Cerebellar nuclear complex (tissue), 1 donor: ENCODE measurements at places on chromosomes 16 and 17.

DNA sequence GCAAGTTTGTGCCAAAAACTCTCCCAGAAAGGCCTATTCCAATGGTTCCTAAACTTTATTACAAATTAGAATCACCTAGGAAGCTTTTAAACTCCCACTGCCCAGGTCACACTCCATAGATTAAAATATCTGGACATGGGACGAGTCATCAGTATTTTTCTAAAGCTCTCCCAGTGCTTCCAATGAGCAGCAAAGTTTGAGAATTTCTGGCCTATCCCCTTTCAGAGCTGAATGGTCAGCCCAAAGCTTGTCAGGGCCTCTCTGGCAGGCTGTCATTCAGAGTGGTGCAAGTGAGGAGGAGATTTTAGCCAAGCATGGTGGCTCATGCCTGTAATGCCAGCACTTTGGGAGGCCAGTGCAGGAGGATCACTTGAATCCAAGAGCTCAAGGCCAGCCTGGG, 2.4 kb downstream of the BCL6B start:
- DNase-seq = no peak

- no peak for DNase-seq
These were observed 4.0 kb downstream of the BHLHA9 start for GRCh38 chr17:1274245-1274608.

DNA sequence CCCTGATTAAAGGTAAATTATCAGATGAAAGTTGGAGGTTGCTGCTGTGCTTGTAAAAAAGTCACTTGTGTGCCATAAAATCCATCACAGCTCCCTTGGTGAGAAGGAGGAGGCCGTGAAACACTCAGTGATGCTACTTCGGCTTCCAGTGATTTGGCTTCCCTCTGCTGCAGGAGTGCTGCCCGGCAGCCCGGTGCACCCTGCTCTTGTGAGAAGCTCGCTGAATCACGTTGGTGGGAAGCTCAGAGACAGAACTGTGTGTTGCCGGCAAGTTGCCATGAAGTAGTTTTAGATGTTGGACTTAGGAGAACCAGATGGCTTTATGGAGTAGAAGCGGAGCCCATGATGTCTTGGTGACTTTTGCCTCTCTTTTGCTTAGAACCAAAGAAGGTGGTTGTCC, 33.3 kb downstream of the MSI2 start:
- no peak for DNase-seq

DNA sequence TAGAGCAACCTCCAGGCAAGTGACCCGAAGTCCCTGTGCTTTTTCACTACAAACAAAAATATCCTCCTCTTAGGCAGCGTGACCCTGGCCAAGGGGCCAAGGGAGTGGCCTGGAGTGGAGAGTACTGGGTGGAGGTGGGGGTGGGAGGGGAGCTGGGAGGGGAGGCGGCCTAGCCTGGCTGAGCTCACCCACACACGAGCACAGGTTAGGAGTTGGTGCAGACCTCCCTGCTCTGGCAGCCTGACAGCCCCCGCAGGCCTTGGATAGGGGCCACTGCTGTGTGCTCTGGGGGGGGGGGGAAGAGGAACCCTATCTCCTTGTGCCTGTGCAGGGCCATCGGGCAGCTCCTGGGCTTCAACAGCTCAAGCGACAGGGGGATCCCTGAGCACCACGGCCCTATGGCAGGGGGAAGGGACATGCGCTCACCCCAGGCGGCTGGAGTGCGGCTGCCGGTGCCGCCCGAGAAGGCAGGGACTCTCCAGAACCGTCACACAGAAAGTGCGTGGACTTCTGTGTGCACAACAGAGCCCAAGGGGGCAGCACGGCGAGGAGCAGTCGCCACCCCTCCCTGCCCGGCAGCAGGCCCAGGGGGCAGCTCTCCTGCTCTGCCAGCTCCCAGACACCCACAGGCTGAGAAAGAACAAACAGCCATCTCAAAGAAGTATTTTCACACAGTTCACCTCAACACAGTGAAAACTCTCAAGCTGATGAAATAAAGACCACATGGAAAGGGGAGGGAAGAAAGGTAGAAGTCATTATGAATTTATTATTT, 13.3 kb downstream of the SLC16A3 start:
- DNase-seq = no peak

GRCh38 chr16:23257682-23258081, 44.4 kb upstream of the SCNN1B start:
- DNase-seq = no peak

DNA sequence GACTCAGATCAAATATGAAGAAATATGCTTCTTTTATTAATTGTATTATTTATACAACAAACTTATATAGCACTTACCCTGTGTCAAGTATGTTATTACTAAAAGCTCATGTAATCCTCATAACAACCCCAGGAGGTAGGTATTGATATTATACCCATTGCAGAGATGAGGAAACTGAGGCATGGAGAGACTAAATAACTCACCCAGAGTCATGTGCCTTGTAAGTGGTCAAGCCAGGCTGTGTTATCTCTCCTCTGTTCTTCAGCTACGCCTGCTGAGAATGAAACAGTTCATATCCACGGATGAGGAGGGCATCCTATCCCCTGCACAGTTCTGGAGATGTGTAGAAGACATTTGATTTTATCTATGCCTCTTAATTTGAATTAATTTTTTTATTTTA, 78.1 kb downstream of the RBBP6 start:
- DNase-seq = no peak

DNA sequence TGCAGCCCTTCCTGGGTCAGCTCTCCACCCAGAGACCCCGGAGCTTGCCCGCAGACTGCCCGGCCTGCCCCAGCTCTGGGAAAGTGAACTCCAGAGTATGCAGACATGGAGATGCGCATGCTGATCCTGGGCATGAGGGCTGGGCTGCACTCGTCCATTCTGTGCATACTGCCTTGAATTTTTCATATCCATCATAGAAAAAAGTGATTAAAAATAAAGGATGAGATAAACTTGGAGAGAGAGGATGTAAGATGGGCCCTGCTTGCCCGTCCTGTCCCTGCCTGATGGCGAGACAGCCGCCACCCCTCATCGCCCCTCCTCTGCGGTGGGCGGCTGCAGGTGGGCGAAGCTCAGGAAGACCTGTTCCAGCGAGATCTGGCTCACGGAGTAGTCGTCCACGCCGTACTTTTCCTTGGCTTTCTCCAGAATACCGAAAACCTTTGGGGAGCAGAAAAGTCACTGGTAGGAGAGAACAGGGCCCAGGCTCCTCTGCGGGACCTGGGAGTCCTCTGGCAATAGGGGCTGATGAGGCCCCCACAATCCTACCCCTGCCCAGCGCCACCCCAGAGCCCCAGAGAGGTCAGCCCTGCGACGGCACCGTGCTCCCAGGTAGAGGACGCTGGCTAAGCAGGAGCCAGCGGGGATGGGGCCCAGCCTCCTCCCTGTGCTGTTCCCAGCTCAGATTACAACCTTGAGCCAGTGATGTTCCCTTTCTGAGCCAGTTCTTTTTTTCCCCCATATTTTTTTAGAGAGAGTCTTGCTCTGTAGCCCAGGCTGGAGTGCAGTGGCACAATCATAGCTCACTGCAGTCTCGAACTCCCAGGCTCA, 8.7 kb upstream of the RNPS1 start:
- no peak for DNase-seq

DNA sequence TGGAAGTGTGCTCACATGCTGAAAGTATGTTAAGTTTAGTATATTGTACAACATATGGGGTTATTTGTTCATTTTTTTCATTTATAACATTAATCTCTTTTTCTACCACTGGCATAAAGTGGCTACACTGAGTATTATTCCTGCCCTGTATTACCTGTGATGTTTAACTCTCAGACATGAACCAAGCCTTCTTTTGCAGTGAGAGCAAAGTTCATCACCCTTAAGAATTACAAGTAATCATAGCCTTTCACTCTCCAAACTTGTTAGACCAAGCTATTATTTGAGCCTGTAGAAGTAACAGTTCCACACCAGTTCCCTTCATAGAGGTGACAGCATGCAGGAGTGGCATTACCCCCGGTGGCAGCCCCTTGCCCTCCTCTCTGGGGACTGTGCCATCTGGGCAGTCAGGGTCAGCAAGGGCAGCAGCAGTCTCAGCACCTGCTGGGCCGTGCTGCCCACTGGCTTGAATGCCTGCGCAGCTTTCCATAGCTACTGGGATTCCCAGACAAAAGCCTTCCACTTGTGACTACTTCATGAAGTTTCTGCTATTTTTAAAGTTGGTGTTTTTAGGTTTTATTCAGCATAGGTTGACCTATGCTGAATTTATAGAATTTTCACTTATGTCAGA, 71.3 kb downstream of the TMC6 start:
- DNase-seq = no peak

DNA sequence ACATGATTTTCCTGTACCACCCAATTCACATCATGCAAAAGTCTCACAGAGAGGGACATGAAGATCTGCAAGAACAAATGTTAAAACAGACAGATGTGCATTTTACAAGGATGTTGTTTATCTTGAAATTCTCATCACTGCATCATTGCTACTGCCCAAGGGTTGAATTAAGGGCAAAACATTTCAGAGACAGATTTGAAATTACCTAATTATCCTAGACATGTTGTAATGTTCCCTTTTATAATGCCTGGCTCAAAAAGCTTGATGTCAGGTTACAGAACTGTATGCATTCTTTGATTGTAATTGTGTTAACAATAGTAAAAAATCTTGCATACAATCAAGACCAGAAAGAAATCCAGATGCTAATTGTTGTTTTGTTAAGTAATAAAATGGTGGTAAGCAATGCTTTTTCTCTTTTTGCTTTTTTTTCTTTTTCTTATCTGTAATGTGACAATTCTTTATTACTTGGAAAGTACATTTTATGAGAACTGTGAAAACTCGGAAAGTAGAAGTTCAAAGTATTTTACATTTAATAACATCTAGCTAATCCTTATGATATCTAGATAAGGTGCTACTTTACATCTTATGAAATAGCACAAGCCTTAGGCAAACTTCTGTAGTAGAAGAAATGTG, 3.6 kb upstream of the DUSP14 start:
- DNase-seq = no peak

DNA sequence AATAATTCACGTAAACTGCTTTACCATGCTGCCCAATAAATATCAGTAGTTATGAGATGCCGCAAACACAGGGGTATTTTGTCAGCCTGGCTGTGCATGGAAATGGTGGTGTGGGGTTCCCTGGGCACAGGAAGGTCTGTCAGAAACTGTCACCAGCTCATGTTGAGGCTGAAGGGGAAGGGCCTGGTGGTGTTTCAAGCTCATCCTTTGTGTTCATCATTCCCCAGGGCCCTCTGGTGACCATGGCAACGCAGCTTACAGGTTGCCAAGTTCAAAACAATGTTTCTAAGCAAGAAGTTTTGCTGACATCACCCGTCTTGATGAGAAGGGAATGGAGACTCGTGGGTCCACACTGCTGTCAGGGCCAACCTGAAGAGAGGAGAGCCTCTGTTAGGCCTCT, 348.9 kb upstream of the C16orf82 start:
- DNase-seq = no peak

- DNase-seq = no peak
These were observed 127.9 kb downstream of the AXIN2 start for GRCh38 chr17:65433592-65433991.

- no peak for DNase-seq
These were observed 108.6 kb downstream of the CMIP start for GRCh38 chr16:81553080-81553813.

DNA sequence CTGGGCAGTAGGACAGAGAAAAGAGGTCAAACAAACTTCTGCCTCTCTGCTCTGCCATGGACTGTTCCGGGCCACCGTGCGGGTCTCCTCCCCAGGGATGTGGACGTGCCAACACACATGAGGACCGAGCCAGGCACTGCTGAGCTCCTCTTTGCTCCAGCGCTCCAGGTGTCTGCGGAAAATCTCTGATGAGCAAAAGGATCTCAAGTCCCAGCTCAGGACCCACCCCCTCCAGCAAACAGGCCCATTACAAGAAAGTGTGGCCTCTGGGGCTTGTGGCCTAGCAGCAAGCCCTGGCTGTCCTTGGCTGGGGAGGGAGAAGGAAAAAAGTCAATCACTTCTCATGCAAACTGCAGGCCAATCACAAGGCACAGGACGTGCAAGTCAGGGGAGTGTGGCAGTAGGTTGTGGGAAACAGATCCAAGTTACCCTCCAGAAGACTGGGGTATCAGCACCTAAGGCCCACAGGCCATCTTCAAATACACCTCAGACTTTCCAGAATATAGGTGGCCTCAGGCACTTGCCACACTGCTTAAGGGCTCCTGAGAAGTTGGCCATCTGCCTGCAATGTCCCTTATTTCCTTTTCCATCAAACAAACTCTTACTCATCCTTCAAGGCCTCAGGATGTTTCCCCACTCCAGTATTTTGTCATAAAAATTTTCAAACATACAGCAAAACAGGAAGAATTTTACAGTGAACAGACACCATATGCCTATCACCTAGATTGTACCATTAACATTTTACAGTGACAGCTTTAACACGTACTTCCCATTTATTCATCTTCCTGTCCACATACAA, 36.0 kb upstream of the SREBF1 start:
- no peak for DNase-seq

GRCh38 chr17:8455665-8456209, 20.1 kb downstream of the NDEL1 start:
- no peak for DNase-seq

DNA sequence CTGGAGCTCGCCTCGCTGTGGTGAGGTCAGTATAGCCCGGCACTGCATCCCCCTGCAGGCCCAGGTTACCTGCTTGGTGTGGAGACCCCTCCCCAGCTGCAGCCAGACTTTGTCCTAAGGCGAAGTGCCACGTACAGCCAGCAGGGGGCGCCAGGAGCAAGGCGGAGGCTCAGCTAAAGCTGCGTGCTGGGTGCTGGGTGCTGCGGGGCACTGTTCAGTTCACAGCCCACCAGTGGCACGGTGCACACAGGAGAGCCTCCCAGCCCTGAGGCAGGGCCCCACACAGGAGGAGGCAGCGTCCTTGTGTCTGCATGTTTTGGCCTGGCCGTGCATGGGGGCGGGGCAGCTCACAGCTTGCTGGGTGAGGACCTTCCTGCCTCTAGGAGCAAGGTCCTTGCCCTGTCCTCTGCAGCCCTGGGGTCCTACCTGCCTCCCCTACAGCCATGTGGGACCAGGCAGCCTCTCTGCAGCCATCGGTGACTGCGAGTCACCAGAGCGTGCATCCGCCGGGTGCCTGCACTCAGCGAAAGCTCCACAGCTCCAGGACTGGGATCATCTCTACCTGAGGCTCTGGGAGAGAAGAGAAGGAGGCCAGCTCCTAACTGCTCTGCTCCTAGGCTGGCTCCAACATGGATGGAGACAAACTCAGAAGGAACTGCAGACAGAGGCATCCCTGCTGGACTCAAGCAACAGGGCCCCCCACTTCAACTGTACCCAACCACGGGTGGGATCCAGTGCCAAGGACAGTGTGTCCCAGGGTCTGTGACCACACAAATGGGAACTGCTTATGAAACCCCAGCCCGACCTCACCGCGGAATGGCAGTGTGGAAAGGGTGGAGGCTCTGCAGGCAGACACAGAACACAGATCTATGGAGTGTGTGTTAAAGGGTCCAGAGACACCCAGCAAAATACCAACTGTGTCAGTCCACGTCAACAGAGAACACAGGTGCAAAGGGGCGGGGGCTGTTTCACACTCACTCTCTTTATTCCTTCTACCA, 19.0 kb downstream of the SLC7A5 start:
- no peak for DNase-seq

GRCh38 chr17:73187203-73187769, 5.6 kb upstream of the COG1 start:
- DNase-seq = no peak
